ENCODE measurements at places on chromosomes 2 and 18.
A peak's percentile ranks its signal among the peaks of the same experiment; 100 is the strongest.

- no peak for DNase-seq
Measured at GRCh38 chr2:144356402-144356801, 163.5 kb downstream of the ZEB2 start.

- DNase-seq, result no peak
Measured at GRCh38 chr18:50075772-50076171, 119.2 kb downstream of the MYO5B start.

GRCh38 chr2:96867756-96868554, 1.9 kb downstream of the SEMA4C start:
- peak; percentile 22 for DNase-seq

GRCh38 chr2:229244975-229245374, 26.1 kb downstream of the PID1 start:
- no peak for DNase-seq

DNA sequence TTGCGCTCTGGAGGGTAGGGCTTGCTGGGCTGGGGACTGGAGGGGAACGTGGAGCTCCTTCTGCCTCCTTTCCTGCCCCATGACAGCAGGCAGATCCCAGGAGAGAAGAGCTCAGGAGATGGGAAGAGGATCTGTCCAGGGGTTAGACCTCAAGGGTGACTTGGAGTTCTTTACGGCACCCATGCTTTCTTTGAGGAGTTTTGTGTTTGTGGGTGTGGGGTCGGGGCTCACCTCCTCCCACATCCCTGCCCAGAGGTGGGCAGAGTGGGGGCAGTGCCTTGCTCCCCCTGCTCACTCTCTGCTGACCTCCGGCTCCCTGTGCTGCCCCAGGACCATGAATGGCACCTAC, 4.3 kb downstream of the GPR35 start:
- no peak for DNase-seq

Measured in stimulated activated CD4-positive, alpha-beta T cell treated with anti-CD3 and anti-CD28 coated beads, Interleukin-1b, Interleukin-23, amount 100 ng/mL, for 48 hours (primary cell).